ENCODE measurements at places on chromosomes 1 and 21.

- no peak for DNase-seq
Observed at GRCh38 chr1:226302731-226303130, 6.2 kb downstream of the LIN9 start.

GRCh38 chr1:92291372-92291999, 7.3 kb downstream of the GLMN start:
- DNase-seq, result peak; percentile 22

DNA sequence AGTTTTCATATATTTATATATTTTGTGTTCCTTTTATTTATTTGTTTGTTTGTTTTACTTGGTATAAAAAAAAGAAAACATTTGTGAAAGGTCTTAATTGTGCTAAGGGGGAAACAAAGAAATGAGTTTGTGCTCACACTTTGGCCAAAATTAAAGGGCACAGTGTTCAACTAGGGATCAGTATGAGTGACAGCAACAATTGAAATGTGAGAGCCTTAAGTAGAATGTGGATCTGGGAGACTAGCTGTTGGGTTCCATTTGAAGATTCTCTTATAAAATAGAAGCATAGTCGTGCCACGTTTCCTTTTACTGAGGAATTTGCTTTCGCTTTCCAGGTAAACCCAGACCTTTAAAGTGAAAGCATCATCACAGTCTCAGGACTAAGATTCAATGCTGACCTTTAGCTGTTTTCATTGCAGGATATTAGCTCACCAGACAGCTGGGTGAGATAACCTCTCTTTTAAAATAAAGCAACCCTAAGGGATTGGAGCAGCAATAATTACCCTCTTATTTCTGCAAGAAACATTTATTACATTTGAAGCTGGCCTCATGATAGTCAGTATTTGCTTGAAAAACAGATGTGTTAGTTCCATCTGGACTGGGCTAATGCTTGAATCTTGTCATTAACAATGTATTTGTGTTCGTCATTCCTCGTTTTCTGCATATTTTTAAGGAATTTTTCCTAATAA, 37.1 kb upstream of the CD55 start:
- DNase-seq, result no peak

GRCh38 chr1:32984455-32985171, 20.0 kb upstream of the RNF19B start:
- no peak for DNase-seq

GRCh38 chr1:29236712-29237128, 398 bp downstream of the PTPRU start:
- no peak for DNase-seq

- DNase-seq, result no peak
Observed at GRCh38 chr1:28329395-28330153, 734 bp downstream of the MED18 start.

DNA sequence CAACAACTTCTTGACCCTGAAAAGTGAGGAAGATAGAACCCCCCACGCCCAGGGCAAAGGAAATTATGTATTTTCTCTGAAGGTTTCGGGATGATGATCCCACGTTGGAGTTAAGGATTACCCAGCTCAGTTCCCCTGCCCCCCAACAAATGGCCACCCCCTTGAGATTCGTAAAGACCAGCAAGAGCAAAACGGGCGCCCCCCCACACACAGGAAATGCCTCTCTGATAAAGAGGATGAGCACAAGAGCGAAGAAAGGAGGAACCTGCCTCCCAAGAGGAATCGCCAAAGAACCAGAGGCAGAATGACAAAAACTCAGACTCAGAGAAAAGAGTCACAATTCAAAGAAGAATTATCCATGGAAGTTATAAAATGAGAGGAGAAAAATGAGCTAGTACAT, 576.9 kb downstream of the MATN1 start:
- no peak for DNase-seq

DNA sequence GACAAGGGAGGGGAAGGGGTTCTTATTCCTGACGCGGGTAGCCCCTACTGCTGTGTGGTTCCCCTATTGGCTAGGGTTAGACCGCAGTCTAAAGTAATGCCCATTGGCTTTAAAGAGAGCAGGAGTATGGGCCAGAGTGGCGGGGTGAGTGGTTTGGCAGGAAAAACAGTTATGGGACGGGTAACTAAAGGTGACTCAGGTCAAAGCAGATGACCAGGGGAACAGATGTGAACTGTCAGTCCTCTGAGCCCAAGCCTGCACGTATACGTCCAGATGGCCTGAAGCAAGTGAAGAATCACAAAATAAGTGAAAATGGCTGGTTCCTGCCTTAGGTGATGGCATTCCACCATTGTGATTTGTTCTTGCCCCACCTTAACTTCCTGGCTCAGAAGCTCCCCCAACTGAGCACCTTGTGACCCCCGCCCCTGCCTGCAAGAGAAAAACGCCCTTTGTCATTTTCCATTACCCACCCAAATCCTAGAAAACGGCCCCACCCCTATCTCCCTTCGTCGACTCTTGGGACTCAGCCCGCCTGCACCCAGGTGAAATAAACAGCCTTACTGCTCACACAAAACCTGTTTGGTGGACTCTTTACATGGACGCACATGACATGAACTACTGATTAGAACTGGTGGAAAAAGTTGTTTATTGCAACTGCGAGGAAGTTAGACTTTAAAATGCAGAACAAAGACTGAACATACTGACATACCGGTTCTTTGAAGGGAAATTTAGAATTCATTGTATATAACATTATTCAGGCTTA, 758 bp upstream of the ATAD3B start:
- DNase-seq, result no peak

DNA sequence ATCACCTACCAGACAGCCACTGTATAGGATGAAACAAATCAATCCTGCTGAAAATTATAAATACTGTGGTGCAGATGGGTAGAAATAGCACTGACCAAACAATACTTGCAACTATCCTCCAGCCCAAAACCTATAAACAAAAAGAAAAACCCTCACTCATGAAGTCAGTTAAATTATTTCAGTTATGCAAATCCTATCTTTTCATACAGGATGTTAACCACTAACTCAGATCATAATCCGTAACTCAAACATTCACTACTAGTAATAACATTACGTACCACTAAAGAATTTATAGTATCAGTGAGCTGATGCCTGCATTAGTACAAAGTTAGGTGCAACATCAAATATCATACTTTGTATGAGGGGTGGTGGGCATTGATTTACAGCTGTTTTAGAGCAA, 2.6 kb downstream of the NDC1 start:
- no peak for DNase-seq

DNA sequence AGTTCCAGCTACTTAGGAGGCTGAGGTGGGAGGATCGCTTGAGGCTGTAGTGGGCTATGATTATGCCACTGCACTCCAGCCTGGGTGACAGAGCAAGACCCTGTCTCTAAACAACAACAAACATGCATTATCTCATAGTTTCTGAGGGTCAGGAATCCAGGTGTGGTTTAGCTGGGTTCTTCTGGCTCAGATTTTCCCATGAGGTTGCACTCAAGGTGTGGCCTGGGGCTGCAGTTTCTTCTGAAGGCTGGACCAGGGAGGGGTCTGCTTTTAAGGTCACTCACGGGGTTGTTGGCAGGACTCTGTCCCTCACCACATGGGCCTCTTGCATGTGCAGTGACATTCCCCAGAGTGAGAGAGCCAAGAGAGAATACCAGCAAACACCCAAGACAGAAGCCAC, 77.0 kb downstream of the EPHB2 start:
- DNase-seq, result no peak

DNA sequence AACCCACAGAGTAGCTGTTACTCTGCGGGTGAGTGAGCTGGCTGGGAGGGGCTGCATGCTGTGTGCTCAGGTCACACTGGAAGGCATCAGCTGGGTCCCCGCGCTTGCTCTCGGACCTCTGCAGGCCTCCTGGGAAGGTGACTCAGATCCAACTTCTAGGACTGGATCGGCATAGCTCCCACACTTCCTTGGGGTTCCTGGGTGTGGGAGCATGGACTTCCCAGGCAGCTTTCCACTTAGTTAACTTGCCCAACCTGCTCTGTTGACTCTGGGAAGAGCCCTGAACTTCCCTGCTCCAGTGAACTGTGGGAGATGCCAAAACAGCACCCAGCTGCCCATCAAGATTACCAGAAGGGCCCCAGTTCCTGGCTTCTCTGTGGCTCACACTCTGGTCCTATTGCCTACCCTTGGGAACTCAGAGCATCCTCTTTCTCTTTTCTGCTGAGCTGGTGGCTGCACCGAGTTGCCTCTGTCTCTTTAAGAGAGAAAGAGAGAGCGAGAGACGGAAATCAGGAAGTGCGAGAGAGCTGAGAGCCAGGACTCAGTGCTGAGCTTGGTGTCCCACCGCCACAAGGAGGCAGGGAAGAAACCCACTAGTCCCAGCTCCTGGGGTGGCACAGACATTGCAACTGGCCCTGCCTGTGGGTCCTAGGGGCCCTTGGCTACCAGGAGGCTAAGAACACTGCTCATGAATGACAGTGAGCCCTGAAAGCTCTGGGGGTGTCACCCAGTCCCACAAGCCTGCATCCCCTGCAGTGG, at the start of gene IKBKE:
Gene IKBKE (plus strand): TSS at position 544 of the 759 bp plus-strand sequence. CDS start 2,752 bp downstream, outside the sequence.
- no peak for DNase-seq

GRCh38 chr1:153805042-153805745, 30.0 kb downstream of the SLC27A3 start:
- peak; percentile 54 for DNase-seq

- DNase-seq, result no peak
Observed at GRCh38 chr1:10082785-10083479, 50.2 kb downstream of the UBE4B start.

DNA sequence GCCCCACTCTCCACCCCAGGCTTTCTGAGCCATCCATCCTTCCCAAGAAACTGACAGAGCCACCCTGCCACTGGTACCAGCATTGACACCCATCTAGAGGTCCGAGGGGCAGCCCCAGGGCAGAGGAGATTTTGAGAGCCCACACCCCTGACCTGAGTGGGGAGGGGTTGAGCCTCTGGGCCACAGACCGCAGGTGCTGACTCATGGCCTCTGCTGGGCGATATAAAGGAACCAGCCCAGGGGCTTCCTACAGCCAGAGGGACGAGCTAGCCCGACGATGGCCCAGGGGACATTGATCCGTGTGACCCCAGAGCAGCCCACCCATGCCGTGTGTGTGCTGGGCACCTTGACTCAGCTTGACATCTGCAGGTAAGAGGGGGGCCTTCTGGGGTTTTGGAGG, at the start of gene PADI4:
Gene PADI4 (plus strand): TSS at position 252 of the 400 bp plus-strand sequence. CDS start 26 bp downstream, at position 278.
- DNase-seq, result no peak

GRCh38 chr1:27538793-27539192, 48.8 kb upstream of the WASF2 start:
- peak; percentile 67 for DNase-seq
